ENCODE measurements at places on chromosomes 7 and 10.

DNA sequence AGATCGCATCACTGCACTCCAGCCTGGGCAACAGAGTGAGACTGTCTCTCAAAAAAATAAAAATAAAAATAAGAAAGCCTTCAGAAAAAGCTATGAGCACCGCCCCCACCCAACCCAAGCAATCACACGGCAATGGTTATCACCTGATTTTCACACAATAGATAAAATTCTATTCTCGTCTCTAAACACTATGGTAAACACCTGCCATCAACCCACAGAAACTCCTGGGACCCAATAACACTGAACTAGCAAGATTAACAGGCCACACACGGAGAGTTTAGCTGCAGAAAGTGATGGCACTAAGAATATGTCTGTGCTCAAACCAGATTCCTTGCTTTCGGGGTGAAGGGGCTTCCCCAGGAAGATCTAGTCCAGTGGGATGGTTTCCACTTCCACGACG lies 173.8 kb downstream of the DIP2C start:
- no peak for DNase-seq

- no peak for DNase-seq
These were observed 85.2 kb downstream of the SORBS1 start for GRCh38 chr10:95475827-95476468.

GRCh38 chr10:30500963-30501504 lies 67.0 kb downstream of the MAP3K8 start:
- no peak for DNase-seq

GRCh38 chr7:87231258-87231657 lies 11.7 kb upstream of the TMEM243 start:
- DNase-seq, result no peak

GRCh38 chr7:135584362-135585353 lies 26.9 kb downstream of the NUP205 start:
- peak; percentile 20 for DNase-seq

- DNase-seq, result no peak
These were observed 57.0 kb upstream of the DKK1 start for GRCh38 chr10:52256832-52257691.

DNA sequence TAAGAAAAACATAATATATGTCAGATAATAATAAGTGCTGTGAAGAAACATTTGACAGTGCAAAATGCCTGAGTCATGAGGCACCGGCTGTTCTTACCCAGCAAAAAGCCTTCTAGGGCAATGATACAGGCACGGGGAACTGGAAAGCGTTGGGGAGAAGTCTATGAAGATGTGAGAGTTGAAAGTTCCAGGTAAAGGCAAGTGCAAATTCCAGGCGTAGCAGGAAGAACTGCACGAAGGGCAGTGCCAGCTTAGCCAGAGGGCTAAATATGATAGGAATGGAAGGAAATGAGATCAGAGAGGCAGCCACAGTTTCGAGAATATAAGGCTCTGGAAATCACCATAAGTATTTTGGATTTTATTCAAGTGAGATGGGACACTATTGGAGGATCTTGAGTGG lies 87.0 kb downstream of the IPMK start:
- DNase-seq, result peak; percentile 9

DNA sequence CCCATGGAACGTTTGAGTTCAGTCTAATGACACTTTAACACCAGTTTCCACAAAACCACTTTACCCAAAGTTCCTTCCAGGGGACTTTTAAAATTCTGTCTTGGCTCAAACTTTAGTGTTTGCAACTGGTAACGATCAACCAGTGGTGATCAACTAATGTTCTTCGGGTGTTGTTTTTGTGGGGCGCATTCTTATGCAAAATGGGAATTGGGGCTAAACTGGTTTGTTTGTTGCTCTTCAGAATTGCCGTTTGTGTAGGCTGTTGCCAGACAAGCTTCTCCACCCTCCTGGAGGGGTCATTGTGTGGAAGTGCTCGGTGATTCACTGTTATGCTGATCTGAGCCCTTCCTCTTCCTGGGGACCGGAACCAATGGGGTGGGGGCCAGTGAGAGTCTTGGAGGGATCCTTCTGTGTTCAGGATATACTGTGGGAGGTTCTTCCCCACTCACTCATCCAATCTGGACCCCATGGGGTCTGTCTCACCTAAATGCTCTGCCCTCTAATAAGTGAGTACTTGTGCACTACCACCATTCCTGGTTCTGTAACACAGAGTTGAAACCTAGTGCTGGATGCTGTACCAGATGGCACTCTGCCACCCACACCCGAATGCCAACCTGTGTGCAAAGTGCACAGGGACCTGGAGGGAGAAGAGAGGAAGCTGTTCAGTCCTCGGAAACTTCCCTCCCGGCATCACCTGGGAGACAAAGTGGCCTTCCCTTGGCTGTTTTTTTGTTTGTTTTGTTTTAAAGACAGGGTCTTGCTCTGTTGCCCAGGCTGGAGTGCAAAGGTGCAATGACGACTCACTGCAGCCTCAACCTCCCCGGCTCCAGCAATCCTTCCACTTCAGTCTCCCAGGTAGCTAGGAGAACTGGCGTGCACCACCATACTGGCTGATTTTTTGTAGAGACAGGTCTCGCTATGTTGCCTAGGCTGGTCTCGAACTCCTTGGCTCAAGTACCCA lies 2.1 kb downstream of the NFE2L3 start:
- DNase-seq, result no peak

GRCh38 chr7:148303295-148304082 lies 287.1 kb upstream of the C7orf33 start:
- no peak for DNase-seq

- no peak for DNase-seq
These were observed 148.4 kb upstream of the STEAP1 start for GRCh38 chr7:90005836-90006235.

GRCh38 chr7:559396-559705 lies 39.7 kb upstream of the PDGFA start:
- DNase-seq, result no peak

DNA sequence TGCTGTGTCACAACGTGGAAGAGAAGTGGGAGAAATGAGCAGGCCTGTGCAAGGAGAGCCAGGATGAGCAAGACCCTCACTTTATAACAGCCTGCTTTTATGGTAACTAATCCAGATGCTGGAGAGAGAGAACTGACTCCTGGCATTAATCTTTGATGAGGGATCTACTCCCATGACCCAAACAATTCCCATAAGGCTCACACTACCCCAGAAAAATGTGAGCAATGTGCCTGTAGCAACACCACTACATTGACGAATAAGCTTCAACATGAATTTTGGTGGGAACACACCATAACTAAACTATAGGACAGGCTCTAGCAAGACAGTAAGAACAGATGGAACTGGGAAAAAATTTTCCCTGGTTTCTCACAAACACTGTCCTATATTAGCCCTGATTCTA lies 173.6 kb upstream of the PRSS58 start:
- DNase-seq, result no peak

GRCh38 chr7:155969192-155969929 lies 157.1 kb upstream of the SHH start:
- DNase-seq, result no peak

DNA sequence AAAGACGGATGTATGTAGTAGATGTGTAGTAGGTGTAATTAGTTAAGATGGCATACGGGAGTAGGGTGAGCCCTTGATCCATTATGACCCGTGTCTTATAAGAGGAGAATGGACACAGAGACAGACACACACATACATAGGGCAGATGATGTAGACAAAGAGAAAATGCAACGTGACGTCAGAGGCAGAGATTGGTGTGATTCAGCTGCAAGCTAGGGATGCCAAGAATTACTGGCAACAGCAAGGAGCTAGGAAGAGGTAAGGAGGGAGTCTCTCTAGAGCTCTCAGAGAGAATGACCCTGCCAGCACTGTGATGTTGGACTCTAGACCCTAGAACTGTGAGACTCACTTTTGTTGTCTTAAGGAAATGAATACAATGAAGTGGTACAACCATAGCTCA lies 247.0 kb upstream of the HABP2 start:
- DNase-seq, result no peak

DNA sequence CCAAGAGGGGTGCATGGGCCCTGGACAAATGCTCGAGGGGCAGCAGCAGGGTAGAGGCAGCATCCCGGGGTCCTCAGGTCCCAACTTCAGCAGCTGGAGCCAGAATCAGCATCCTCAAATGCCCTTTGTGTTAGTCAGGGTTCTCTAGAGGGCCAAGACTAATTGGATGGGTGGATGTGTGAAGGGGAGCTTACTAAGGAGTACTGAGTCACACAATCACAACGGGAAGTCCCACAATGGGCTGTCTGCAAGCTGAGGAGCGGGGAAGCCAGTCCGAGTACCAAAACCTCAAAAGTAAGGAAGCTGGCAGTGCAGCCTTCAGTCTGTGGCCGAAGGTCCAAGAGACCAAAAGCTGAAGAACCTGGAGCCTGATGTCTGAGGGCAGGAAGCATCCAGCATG lies 162.9 kb upstream of the TCERG1L start:
- no peak for DNase-seq

GRCh38 chr10:89369156-89370105 lies 8.4 kb upstream of the IFIT1B start:
- peak; percentile 64 for DNase-seq

- DNase-seq, result peak; percentile 63
These were observed 2.5 kb downstream of the NUDT5 start for GRCh38 chr10:12193193-12193592.

DNA sequence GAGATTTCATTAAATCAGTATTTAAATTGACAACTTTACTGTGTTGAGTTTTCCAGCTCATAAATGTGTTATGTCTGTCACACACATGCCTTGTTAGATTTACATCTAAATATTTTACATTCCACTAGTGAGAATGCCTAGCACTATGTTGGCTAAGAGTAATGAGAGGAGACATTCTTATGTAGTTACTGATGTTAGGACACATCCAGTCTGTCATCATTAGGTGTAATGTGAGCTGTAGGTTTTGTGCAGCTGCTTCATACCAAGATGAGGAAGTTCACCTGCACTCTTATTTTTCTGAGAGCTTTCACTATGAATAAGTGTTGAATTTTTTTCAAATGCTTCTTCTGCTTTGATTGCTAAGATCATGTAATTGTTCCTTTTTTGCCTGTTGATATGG lies 218.0 kb upstream of the IGFBP3 start:
- DNase-seq, result peak; percentile 82

- DNase-seq, result no peak
These were observed 89.1 kb downstream of the COL28A1 start for GRCh38 chr7:7446616-7447015.

- DNase-seq, result peak; percentile 43
These were observed 247.6 kb upstream of the HGF start for GRCh38 chr7:82017334-82017943.

DNA sequence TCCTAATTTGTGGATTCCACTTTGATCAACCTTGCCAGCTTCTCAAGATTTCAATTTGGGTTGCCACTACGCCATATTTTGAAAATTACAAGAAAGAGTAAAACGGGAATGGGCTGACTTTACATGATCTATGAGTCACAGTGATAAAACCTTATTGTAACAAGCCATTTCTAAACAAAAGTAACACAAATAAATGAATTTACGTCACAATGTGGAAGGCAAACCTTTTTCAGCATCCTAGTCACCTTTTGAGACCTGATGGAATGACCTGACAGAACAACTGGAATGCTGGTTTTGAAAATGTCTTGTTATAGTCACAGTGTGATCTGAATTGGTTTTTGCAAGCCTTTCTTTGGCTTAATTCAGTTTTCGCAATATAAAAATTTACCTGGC lies 85.9 kb downstream of the CDK6 start:
- DNase-seq, result peak; percentile 61

GRCh38 chr10:78547905-78548304 lies 514.2 kb downstream of the RPS24 start:
- no peak for DNase-seq

DNA sequence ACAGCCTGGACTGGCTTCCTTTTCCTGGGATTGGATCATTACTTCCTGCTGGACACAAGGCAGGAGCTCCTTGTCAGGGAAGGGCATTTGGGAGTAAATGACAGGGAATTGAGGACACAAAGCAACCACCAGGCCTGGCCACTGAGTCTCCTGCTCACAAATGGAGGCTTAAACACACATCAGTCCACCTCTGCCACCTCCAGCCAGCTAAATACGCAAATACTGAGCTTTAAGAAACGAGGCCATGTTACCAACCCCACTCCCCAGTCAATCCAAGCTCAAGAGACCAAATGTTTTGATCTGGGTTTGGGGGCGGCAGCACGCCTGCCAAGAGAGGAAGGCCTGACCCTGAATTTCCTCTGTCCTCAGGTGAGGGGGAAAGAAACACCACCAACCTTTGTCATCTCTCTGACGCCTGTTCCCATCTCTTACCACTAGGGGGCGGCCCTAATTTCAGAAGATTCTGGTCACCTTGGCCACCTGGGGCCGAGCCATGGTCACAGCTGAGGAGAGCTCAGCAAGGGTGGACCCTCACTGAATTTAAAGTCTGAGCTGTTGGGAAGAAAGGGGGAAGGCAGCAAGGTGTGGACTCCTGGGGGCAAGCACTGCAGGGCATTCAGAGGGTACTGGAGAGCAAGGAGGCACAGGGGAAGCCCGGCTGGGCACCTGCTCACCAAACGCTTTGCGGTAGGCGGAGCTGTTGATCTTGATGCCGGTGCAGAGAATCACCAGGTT lies 16.5 kb downstream of the AIFM2 start:
- no peak for DNase-seq

DNA sequence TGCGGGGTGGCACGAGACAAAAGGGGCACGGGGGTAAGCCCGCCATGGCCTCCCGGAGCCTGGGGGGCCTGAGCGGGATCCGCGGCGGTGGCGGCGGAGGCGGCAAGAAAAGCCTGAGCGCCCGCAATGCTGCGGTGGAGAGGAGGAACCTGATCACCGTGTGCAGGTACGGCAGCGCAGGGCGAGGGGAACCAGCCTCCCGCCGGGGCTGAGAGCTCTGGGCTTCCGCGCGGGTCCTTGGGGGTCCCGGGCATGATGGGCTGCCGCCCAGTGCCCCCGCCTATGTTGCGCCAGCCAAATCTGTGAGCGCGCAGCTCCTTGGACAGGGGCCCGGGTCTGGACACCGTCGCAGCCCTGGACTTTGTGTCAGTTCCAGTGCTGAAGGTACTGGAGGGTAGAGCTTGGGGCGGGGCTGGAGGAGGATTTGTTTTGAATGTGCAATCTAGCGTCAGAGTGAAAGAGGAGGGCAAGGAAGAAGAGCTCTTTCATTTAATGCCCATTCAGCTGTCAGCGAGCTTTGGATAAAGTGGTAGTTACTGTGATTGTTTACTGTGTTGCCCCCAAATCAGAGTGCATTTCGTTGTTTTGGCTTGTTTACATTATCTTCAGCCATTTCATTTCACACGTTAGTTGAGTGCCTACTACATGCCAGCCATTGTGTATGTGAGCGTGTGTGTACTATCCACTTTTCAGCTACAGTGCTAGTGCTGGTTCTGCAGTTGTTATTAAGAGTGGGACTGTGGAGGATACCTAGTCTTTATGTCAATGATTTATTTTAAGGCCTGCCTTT lies 777 bp downstream of the RUNDC3B start:
- no peak for DNase-seq
